ENCODE measurements at places on chromosomes 3 and 15.

GRCh38 chr3:186054792-186055352 is 54.0 kb downstream of the ETV5 start:
- H3K36me3 ChIP-seq: peaks cover 1% of the 10 kb centered on the region
- H3K4me3 ChIP-seq: no peak overlapping the region
- H3K27me3 ChIP-seq: no peaks in the 10 kb centered on the region
- no peak overlapping the region for H3K27ac ChIP-seq

DNA sequence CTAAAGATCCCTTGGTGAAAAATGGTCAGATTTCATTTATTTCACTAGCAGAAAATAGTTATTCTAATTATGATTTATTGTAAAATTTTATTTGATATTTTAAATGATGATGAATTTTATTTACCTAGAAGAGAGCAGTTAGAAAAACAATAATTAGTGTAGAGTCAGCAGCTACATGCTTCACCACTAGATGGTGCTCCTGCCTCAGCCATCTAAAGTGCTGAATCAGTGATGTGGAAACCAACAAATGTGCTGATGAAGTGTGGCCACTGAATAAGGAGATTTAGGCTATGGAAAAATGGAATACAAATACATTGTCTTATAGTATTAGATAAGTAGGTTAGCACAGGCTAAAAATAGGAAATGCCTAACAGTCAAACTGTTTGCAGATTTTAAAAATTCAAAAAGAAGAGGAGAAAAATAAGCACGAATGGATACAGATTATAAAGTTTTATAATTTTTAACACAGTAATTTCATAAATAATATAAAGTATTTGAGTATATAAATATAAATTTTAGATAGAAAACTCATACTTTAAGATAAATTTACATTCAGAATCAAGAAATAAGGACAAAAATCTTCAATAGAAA is 109.8 kb downstream of the PPP2R3A start:
- DNase-seq: peak; percentile 80
- H3K4me3 ChIP-seq: no peak overlapping the region
- no peaks in the 10 kb centered on the region for H3K27me3 ChIP-seq
- no peak overlapping the region for H3K27ac ChIP-seq
- no peaks in the 10 kb centered on the region for H3K36me3 ChIP-seq

- no peaks in the 10 kb centered on the region for H3K36me3 ChIP-seq
- no peaks in the 10 kb centered on the region for H3K4me1 ChIP-seq
- H3K27ac ChIP-seq: no peak overlapping the region
- DNase-seq: no peak
Observed at GRCh38 chr3:140006331-140006730, 71.3 kb downstream of the CLSTN2 start.

GRCh38 chr15:83209333-83209732 is 1.7 kb upstream of the HDGFL3 start:
- no peaks in the 10 kb centered on the region for H3K27me3 ChIP-seq
- no peak overlapping the region for H3K4me3 ChIP-seq
- H3K36me3 ChIP-seq: no peaks in the 10 kb centered on the region
- DNase-seq: peak; percentile 62
- H3K27ac ChIP-seq: no peak overlapping the region

- H3K27ac ChIP-seq: no peak overlapping the region
- H3K27me3 ChIP-seq: no peaks in the 10 kb centered on the region
- no peak overlapping the region for H3K4me3 ChIP-seq
- H3K36me3 ChIP-seq: no peaks in the 10 kb centered on the region
Observed at GRCh38 chr15:84598993-84599392, 1.8 kb upstream of the ZSCAN2 start.

GRCh38 chr15:82804575-82804949 is 1.3 kb downstream of the FSD2 start:
- H3K27me3 ChIP-seq: no peaks in the 10 kb centered on the region
- H3K27ac ChIP-seq: no peak overlapping the region
- no peak overlapping the region for H3K4me3 ChIP-seq
- DNase-seq: no peak
- H3K36me3 ChIP-seq: no peaks in the 10 kb centered on the region

DNA sequence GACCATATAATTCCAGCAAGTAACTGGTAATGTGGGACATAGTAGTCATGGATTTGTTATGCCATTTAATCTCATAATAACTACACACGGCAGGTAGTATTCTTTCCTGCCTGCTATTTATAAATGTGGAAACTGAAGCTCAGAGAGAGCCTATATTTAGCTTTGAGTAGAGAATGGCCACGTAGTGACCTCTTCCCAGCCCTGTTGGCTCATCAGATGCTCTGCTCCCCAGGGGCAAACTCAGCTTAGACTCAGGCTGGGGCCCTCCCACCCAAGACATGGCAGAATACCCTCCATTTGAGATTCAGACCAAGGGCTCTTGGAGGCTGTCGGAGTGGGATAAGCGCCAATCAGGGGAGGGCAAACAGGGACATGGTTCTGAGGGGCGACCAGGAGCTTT is 17.3 kb upstream of the HDAC11 start:
- no peaks in the 10 kb centered on the region for H3K27me3 ChIP-seq
- no peak for DNase-seq
- no peak overlapping the region for H3K27ac ChIP-seq
- no peaks in the 10 kb centered on the region for H3K4me1 ChIP-seq
- H3K36me3 ChIP-seq: no peaks in the 10 kb centered on the region

GRCh38 chr3:50028346-50028745 is 60.4 kb upstream of the RBM5 start:
- no peaks in the 10 kb centered on the region for H3K36me3 ChIP-seq
- DNase-seq: no peak
- no peaks in the 10 kb centered on the region for H3K4me1 ChIP-seq

GRCh38 chr3:62446337-62446940 is 73.1 kb upstream of the FEZF2 start:
- no peak for DNase-seq
- no peak overlapping the region for H3K27ac ChIP-seq
- no peaks in the 10 kb centered on the region for H3K4me1 ChIP-seq
- H3K4me3 ChIP-seq: no peak overlapping the region

DNA sequence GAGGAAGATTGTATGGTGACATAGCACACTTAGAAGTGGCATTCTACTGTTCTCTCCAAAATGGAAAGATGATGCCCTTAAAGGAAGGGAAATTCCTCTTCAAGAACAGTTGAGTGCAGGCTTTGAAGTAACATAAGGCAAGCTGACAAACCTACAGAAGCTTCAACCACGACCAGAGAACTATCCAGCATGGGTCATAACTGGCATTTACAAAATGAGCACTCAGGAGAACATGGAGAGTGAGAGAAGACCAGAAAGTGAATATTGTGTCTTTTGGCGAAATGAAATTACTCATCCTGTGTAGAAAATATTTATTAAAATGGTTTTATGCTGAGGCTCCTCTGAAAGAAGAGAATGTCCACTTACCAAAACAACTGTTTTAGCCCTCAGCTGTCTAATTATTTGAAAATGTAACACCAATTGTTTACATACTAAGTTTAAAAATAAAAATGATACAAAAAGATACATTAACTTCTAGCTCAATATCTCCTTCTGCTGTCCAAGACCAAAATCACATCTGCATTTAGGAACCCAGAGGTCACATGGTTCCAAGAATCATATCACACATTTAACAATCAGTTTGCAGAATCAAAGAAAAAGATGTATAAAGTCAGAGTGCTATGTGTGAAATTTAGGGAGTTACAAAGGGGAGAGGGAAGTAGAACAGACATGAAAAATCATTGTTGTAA is 216.9 kb downstream of the ATP8B4 start:
- H3K4me3 ChIP-seq: no peak overlapping the region
- H3K36me3 ChIP-seq: no peaks in the 10 kb centered on the region
- H3K4me1 ChIP-seq: no peaks in the 10 kb centered on the region
- no peak for DNase-seq

DNA sequence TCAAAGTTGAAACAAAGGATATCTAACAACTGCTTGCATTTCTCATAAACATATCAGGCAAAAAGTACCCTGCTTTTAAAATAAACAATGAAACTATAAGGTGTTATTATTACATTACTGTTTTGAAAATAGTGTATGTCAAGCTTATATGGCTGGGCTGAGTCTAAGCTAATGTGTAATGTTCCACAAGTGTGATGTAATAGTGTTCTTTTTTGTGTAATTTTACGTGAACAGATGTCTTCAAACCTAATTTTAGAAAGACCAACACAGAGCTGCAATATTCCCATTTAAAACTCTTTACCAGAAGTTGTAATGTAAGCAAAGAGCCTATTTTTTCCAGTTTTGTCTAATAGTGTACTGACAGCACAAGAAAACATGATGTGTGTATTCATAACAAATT is 34.0 kb downstream of the MINDY2 start:
- H3K27me3 ChIP-seq: no peaks in the 10 kb centered on the region
- no peaks in the 10 kb centered on the region for H3K4me1 ChIP-seq
- H3K36me3 ChIP-seq: no peaks in the 10 kb centered on the region
- DNase-seq: no peak
- H3K4me3 ChIP-seq: no peak overlapping the region

Measured in mesendoderm (in vitro differentiated cells).